Glomerular endothelial cell (primary cell): ENCODE measurements at places on chromosomes 13 and 19. TPM values are rescaled to one million over a fixed set of nuclear protein-coding genes. Genes with fewer than 3 reads are reported as not detected.

BLVRB gene
- 70.8 and 92.6 TPM in 2 replicates for total RNA-seq

STOML3 gene
- not detected in 2 replicates for total RNA-seq

ZNF606 gene
- 10.1 and 26.8 TPM in 2 replicates for total RNA-seq

ZNF471 gene
- 2.2 and 2.8 TPM in 2 replicates for total RNA-seq

KLK14 gene
- not detected in 2 replicates for total RNA-seq

C3 gene
- 1.5 and 6.1 TPM in 2 replicates for total RNA-seq

LRFN3 gene
- 13.3 and 24.3 TPM in 2 replicates for total RNA-seq

R3HDM4 gene
- 63.2 and 75.7 TPM in 2 replicates for total RNA-seq

CYP4F8 gene
- not detected in 2 replicates for total RNA-seq

TEX101 gene
- total RNA-seq, result not detected in 2 replicates
